ENCODE measurements at places on chromosomes 5 and 9. TPM values are rescaled to one million over a fixed set of nuclear protein-coding genes. Genes with fewer than 3 reads are reported as not detected.
A peak's percentile ranks its signal among the peaks of the same experiment; 100 is the strongest.

The ANKRD18B gene
- 5.4 TPM for total RNA-seq

The RMRP gene
- 23,421 TPM for total RNA-seq

The HTR1A gene
- not detected for total RNA-seq

The LRRC19 gene
- total RNA-seq, result not detected

The FGD3 gene
- total RNA-seq, result 6.3 TPM

The IL17B gene
- not detected for total RNA-seq

The MSX2 gene
- total RNA-seq, result 4.1 TPM

The RBM18 gene
- 5.1 TPM for total RNA-seq

DNA sequence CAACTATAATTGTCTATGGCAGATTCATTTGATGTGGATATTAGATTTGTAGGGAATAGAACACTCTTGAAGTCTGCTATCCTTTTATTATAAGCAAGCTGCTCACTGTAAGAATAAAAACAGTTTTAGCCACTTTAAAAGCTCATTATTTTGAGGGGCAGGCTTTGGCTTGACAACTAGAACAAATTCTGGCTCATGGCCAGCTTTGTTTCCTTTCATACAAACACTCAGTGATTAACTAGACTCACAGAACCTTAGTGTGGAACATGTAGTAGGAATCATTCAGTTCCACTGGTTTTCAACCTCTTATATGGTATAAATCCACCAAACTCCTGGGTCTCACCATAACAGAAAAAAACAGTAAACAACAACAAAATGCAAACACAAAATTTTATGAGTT, 27.4 kb upstream of the CEP120 start:
- no peak overlapping the region for H3K4me3 ChIP-seq
- no peak overlapping the region for H3K27ac ChIP-seq
- H3K4me1 ChIP-seq, result peaks cover 8% of the 10 kb centered on the region

- H3K27ac ChIP-seq, result peak overlapping the region; percentile 34
- DNase-seq, result no peak
- H3K36me3 ChIP-seq, result no peaks in the 10 kb centered on the region
- H3K4me3 ChIP-seq, result no peak overlapping the region
- H3K4me1 ChIP-seq, result peaks cover 19% of the 10 kb centered on the region
- no peaks in the 10 kb centered on the region for H3K27me3 ChIP-seq
Observed at GRCh38 chr5:176781638-176782570, 28.5 kb upstream of the UNC5A start.

DNA sequence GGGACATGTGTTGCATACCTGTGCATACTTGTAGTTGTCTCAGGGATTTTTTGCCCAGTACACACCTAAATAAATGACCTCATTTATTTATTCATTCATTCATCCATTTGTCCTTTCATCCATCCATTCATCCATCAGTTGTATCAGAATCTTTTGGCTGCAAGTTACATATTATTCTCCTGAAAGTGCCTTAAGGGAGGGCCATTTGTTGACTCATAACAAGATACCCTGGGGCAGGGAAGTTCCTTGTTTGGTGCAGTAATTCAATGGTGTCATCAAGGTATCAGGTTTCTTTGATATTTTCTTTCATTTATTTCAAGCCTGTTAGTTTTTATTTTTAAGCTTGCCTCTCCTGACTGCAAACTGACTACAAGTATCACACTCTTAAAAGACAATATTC, 597.9 kb upstream of the TLE4 start:
- H3K27me3 ChIP-seq, result no peaks in the 10 kb centered on the region
- peaks cover 12% of the 10 kb centered on the region for H3K4me1 ChIP-seq
- H3K4me3 ChIP-seq, result no peak overlapping the region
- DNase-seq, result peak; percentile 91
- H3K27ac ChIP-seq, result peak overlapping the region; percentile 46
- no peaks in the 10 kb centered on the region for H3K36me3 ChIP-seq

GRCh38 chr5:164742025-164742424, 1236.6 kb downstream of the MAT2B start:
- H3K4me3 ChIP-seq, result no peak overlapping the region
- no peaks in the 10 kb centered on the region for H3K4me1 ChIP-seq
- H3K27me3 ChIP-seq, result no peaks in the 10 kb centered on the region
- DNase-seq, result no peak

DNA sequence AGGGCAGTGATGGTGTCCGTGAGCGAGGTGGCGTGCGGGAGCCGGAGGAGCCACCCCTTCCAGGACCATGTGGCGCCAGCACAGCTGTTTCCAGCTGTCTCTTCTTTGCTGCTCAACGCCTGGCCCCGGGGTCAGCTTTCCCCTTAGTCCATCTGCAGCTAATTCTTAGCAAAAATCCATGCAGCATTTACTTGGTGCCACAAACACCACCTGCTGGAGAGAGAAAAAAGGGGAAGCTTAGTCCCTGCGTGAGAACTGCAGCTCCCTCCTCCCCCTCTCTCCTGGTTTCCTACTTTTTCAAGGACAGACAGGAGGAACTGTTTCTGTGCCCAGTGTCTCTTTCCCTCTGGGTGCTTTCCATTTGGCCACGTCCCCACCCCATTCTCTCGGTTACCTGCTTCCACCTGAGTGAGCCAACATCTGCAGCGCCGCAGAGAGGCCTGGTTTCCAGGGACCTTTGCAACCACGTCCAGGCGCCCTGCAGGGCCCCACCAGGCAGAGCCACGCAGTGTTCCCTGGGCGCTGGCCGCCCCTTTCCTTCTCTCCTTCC, 3.4 kb downstream of the SLC6A19 start:
- H3K27ac ChIP-seq, result no peak overlapping the region
- no peak overlapping the region for H3K4me3 ChIP-seq
- no peaks in the 10 kb centered on the region for H3K4me1 ChIP-seq
- peaks cover 22% of the 10 kb centered on the region for H3K27me3 ChIP-seq

DNA sequence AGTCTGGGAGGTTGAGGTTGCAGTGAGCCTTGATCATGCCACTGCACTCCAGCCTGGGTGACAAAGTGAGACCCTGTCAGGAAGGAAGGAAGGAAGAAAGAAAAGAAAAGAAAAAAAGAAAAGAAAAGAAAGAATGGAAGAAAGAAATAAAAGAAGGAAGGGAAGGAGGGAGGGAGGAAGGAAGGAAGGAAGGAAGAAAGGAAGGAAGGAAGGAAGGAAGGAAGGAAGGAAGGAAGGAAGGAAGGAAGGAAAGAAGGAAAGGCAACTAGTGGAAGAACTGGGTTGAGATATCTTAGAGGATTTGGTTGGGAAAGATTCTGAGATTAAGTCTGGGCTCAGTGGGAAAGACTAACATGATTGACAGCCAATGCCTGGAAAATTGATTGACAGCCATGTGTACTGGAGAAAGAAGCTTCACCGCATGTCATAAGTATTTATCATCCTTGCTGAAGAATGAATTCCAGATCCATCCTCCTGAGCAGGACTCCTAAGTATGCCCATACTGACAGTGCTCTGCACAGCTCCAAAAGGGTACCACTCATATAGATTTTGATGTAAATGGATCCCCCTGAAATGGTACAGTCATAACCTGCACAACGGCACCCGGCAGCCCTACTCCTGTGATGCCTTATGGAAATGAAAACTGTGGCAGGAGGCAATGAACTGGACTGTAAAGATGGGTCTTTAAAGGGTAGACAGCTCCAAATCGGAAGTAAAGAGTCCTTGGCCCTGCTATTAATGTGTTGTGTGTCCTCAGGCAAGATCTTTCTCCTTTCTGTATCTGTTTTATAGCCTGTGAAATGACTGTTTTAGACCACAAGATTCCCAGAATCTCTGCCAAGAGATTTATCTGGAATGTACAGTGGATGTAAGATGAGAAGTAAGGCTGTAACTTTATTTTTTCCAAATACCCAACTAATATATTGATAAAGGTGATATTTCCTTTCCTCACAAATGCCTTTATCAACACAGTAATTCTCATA, 16.9 kb upstream of the ADRA1B start:
- peak overlapping the region; percentile 29 for H3K27ac ChIP-seq
- peak; percentile 87 for DNase-seq
- no peaks in the 10 kb centered on the region for H3K27me3 ChIP-seq
- no peaks in the 10 kb centered on the region for H3K36me3 ChIP-seq

DNA sequence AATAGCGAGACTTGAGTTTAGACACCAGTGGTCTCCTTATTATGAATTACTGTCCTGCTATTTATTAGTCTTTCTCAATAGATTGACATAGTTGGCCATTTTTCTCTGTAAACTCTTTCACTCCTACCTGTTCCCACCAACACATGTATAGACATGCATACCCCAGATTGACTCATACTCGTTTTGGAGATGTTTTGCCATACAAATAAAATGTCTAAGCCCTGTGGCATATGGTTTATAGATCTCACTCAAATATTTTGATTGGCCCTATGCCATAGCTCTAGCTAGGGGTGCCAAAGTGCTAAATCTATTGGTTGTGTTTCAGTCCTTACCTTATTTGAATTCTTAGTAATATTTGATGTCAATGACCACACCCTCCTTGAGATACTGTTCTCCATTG, 42.3 kb downstream of the CAMK4 start:
- H3K36me3 ChIP-seq, result no peaks in the 10 kb centered on the region
- DNase-seq, result peak; percentile 88
- peak overlapping the region; percentile 20 for H3K27ac ChIP-seq
- H3K4me3 ChIP-seq, result no peak overlapping the region
- H3K4me1 ChIP-seq, result peaks cover 13% of the 10 kb centered on the region
- 0 out of 2 replicates have a peak, but pooled peaks cover 5% of the 10 kb centered on the region for H3K27me3 ChIP-seq

- H3K27ac ChIP-seq, result no peak overlapping the region
- H3K4me3 ChIP-seq, result no peak overlapping the region
- H3K27me3 ChIP-seq, result no peaks in the 10 kb centered on the region
- no peak for DNase-seq
- no peaks in the 10 kb centered on the region for H3K36me3 ChIP-seq
Observed at GRCh38 chr5:108711898-108712297, 35.8 kb upstream of the FER start.

DNA sequence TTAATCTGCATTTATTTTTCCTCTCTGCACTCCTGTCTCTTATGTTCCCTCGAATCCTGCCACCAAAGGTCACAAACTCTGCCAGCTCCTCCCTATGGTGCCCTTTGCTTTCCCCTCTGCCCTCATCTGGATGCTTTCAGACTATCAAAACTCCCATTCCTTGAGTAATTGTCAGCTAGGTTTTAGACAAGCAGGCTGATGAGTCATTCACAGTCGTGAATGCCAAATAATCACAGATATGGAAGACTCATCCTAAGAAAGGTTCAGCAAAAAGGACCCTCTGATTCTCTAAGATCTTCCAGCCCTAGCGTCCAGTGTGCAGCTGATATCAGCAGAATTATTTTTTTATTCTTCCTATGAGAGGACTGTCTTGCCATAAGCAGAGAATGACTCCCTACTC, 104.5 kb upstream of the NUDT12 start:
- H3K4me3 ChIP-seq, result no peak overlapping the region
- no peak overlapping the region for H3K27ac ChIP-seq
- H3K4me1 ChIP-seq, result peaks cover 5% of the 10 kb centered on the region
- DNase-seq, result peak; percentile 72
- no peaks in the 10 kb centered on the region for H3K27me3 ChIP-seq

DNA sequence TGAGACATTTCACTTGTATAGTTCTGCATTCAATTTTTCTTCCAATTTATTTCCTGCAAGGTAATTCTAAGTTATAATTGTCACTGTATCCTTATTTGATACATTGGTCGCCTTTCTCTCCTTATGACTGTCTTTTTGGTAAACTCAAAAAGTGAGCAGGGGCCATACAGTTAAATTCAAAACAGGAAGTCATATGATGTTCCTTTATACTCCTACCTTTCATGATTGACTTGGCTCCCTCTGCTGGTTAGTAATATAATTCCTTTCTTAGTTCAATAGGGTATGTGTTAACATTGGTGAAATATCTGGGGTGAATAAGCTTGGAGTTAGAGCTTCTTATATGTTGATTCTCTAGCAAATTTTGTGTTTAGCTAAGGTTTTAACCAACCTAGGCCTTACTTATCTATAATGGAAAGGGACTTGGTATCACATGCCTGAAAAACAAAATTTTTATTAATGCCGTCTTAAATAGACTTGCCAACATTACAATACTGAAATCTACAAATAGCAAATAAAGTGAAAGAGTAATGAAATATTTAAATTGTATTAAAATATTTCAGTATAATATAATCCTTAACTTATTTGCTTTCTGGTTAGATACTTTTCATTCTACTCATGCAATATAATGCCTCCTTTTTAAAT, 6.0 kb upstream of the NIPBL start:
- no peak overlapping the region for H3K27ac ChIP-seq
- H3K27me3 ChIP-seq, result no peaks in the 10 kb centered on the region
- DNase-seq, result peak; percentile 87
- no peaks in the 10 kb centered on the region for H3K36me3 ChIP-seq

DNA sequence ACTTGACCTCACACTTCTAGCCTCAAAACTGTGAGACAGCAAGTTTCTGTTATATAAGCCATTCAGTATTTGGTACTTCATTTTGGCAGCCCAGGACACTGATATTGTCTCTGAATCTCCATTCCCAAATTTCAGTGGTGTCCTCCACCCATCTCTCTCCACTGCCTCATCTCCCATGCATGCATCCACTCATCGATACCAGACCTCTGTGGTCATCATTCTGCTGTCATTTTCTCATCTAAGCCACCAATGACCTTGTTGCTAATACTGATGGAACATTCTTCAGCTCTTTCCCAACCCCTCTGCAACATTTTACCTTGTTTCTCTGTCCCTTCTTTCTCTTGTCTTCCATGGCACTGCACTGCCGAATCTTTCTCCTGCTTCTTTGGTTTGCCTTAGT, 221.8 kb downstream of the SNX18 start:
- peaks cover 40% of the 10 kb centered on the region for H3K4me1 ChIP-seq
- no peaks in the 10 kb centered on the region for H3K27me3 ChIP-seq
- DNase-seq, result no peak
- no peak overlapping the region for H3K4me3 ChIP-seq

DNA sequence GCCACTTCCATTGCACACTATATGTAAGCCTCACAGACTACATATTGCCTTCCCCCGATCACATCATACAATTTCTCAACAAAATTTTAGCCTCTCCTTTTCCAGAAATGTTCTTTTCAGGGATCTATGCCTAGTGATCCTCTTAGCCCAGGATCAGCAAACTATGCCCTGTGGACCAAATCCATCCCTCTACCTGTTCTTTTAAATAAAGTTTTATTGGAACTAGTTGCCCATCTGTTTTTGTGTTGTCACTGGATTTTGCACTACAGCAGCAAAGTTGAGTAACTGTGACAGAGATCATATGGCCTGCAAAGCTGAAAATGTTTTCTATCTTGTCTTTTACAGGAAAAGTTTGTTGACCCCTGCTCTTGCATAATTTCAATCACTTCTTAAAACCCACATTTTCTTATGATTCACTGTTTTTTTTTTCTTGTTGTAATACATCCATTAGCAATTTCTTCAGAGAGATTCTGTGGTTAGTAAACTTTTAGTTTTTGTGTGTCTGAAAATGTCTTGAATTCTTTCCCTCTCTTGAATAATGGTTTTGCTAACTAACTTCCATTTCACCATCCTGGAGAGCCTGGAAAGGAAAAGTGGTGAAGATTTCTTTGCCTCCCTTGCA, 7.1 kb downstream of the TXNDC8 start:
- no peak overlapping the region for H3K4me3 ChIP-seq
- no peaks in the 10 kb centered on the region for H3K36me3 ChIP-seq
- no peak for DNase-seq
- H3K27me3 ChIP-seq, result no peaks in the 10 kb centered on the region

DNA sequence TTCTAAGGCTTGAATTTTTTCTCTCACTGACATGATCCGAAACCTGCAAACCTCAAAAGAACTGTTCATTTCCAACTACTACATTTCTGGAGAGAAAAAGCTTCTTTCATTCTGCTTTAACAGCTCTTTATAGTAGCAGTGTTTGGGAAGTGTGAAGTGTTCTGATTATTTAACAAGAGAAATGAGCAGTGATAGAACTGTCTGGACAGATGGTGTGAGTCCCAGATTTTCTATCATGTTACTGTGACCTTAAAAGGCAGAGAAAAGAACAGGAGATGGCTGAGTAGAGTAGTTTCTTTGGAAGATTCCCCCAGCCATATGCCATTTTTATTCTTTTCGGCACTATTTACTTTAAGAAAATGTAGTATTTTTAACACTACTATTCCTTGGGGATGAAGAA, 41.3 kb upstream of the TAL2 start:
- H3K27ac ChIP-seq, result no peak overlapping the region
- H3K36me3 ChIP-seq, result no peaks in the 10 kb centered on the region
- H3K4me1 ChIP-seq, result no peaks in the 10 kb centered on the region
- DNase-seq, result no peak
- H3K4me3 ChIP-seq, result no peak overlapping the region

All from PC-3 (cell line).